ENCODE measurements at places on chromosomes 7 and 10. TPM values are rescaled to one million over a fixed set of nuclear protein-coding genes. Genes with fewer than 3 reads are reported as not detected.

GRCh38 chr10:112672706-112673105, 225.7 kb downstream of the VTI1A start:
- DNase-seq: no peak

DNA sequence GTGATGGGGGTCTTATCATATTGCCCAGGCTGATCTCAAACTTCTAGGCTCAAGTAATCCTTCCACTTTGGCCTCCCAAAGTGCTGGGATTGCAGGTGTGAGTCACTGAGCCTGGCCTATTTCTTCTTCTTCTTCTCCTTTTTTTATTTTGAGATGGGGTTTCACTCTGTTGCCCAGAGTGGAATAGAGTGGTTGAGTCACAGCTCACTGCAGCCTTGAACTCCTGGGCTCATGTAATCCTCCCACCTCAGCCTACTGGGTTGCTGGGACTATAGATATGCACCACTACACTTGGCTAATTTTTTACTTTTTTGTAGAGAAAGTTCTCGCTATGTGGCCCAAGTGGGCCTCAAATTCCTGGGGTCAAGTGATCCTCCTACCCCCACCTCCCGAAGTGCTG, 124.3 kb downstream of the SKIDA1 start:
- no peak for DNase-seq

- DNase-seq: no peak
These were observed 282.8 kb downstream of the PHTF2 start for GRCh38 chr7:78081344-78081743.

Gene CFTR
- not detected for total RNA-seq
